Islet precursor cell (in vitro differentiated cells): ENCODE measurements at places on chromosomes 2 and 18.

- no peak for DNase-seq
Measured at GRCh38 chr2:212816267-212816666, 277.7 kb upstream of the ERBB4 start.

- DNase-seq = peak; percentile 62
Measured at GRCh38 chr2:122886479-122887145, 1131.2 kb downstream of the TSN start.

DNA sequence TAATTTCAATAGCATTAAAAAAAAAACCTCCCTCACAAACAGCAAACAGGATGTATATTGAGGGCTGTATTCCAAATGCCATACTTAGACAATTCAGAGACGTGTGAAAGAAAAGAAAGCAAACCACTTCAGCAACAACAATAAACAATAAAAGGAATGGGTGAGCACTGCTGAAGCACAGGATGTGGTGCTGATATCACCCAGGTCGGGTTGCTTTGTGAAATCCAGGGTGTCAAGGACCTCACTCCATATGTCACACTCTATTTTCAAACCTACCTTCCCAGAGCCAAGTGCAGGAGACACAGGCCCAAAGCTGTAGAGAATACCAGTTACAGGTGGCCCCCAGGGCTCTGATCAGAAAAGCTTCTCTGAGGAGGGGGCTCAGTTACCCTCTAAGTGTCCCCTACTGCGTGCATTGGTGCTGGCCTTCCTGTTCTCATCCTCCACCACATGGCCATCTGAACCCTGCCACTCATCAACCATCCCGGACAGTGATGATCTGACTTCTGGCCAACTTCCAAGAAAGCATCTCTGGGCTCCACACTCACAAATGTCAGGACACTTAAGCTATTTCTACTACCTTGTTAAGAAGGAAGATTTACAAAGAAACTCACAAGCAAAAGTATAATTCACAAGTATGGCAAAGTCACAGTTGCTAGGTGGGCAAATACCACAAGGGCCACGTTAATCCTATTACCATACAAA lies 363.0 kb downstream of the SS18 start:
- no peak for DNase-seq

GRCh38 chr2:47568164-47568850 lies 165.4 kb downstream of the MSH2 start:
- DNase-seq = no peak

- DNase-seq = no peak
Measured at GRCh38 chr2:149068996-149069888, 30.7 kb downstream of the LYPD6B start.

DNA sequence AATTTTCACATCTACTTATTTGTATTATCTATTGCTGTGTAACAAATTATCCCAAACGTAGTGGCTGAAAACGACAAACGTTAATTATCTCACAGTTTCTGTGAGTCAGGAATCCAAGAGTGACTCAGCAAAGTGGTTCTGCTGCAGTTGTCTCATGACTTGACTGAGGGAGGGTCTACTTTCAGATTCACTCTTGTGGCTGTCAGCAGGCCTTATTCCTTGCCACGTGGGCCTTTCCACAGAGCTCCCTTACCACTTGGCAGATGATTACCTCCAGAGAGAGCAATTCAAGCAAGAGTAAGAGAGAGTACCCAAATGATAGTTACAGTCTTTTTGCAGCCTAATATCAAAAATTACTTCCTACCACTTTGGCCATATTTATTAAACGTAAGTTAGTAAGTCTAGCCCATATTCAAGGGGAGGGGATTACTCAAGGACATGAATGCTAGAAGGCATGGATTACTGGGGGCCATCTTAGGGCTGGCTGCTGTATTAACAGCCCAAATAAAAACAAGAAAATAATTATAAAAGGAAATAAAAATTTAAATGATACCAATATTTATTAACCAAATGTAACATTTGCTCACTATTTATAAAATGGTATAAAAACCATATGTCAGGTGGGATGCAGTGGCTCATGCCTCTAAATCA lies 48.7 kb upstream of the NBEAL1 start:
- DNase-seq = peak; percentile 93

DNA sequence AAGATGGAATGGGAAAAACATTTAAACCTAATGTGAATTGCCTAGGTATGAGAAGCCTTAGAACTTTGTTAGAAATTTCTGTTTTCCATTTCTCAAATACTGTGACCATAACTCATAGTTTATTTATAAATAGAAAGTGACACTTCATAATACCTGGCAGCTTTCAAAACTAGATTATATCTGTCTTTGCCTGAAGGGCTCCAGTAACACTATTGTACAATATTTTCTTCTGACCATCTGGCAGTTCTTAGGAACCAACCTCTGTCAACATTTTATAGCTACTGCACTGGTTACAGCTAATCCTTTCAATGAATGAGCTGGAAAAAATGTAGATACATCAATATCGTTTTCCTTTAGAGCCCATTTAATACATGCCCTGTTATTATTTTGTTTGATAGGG lies 237.4 kb downstream of the CAMKMT start:
- no peak for DNase-seq

GRCh38 chr2:241612156-241613016 lies 24.6 kb downstream of the THAP4 start:
- no peak for DNase-seq
